ENCODE measurements at places on chromosomes 5 and 9.
A peak's percentile ranks its signal among the peaks of the same experiment; 100 is the strongest.

DNA sequence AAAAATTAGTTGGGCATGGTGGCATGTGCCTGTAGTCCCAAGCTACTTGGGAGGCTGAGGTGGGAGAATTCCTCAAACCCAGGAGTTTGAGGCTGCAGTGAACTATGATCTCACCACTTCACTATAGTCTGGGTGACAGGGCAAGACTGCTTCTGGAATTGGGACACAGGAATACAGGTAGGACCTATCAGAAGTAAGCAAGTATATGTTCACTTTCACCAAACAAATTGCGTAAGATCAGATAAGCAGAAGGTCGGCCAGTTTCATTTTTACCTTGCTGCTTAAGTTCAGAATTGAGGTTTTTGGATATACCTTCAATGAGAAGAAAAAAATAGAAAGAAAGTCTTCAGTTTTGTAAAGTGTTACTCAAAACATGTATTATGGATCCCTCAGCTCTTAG lies 171.7 kb downstream of the MAT2B start:
- DNase-seq = no peak

DNA sequence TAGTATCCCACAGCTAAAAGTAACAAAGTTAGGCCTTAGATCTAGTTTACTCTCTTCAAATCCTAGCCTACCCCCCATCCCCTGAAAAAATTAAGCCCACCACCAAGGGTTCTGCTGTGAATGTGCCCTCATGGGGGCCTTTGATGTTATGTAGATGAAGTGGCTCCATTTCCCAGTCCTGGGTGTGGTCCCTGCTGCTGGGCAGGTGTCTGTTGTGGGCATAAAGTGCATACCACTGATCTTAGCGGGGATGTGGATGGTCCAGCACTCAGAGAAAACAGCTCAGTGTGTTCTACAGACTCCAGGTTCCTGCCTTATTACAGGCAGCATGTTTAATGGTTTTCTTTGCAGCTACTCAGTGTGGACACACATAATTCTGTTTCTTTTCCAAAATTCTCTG lies 1.9 kb downstream of the PCBD2 start:
- DNase-seq = no peak

- no peak for DNase-seq
Measured at GRCh38 chr9:91500509-91501014, 76.9 kb upstream of the NFIL3 start.

DNA sequence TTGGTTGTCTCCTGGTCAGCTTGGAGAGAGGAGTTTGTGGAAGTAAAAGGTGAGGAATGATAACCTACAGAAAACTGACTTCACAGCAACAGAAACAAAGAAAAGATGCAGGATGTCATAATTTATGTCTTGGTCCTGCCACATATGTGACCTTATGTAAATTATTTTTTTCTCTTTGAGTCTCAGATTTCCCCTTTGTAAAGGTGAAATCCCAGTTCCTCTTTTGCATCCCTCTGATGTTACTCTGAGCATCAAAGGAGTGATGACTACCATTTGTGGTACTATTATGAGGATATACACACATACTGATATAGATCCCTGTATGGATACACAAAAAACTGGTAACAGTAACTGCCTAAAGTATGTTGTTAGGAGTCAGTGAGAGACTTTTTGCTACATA lies 1.4 kb upstream of the THG1L start:
- DNase-seq = no peak

GRCh38 chr5:113514289-113514635 lies 768 bp downstream of the YTHDC2 start:
- DNase-seq = no peak

DNA sequence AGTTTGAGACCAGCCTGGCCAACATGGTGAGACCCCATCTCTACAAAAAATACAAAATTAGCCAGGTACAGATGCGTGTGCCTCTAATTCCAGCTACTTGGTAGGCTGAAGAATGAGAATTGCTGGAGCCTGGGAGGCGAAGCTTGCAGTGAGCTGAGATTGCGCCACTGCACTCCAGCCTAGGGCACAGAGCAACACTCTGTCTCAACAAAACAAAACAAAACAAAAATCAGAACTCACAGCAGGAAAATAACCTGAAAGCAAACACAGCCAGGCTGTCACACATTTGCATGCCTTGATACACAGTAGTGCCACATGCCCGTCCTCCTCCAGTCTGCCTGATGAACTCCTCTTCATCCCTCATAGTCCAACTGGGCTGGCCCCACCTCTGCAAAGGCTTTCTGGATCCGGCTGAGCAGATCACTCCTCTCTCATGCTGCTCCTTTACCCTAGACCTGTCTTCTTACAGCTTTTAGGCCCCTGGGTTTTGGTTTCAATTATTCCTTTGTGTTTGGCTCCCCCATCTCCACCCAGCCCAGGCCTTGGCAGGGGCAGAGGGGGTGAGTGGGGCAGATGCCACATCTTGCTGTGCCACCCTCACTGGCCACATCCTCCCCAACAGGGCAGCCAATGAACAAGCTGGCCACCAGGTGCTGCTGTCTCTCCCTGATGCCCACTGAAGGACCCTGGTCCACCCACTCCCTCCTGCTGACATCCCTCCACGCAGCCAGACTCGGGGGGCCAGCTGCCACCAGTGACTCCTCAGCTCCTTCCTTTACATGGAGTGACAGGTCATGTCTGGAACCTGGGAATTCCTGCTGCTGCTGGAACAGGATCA lies 62.0 kb upstream of the GGTA1 start:
- no peak for DNase-seq

DNA sequence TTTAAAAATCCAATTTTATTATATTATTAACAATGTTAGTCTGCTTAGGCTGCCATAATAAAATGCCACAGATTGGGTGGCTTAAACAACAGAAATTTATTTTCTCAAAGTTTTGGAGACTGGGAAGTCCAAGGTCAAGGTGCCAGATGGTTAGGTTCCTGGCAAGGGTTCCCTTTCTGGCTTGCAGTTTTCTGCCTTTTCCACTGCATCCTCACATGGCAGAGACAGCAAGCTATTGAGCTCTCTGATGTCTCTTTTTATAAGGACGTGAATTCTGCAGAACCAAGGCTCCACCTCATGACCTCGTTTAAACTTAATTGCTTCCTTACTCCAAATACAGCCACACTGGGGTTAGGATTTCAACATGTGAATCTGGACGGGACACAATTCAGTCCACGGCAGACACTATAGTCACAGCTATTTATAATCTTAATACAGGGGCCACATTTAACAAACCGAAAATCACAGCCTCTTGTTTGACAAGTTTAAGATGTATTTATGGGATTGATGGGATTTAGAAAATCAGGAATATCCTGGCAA lies 174.9 kb upstream of the PUM3 start:
- no peak for DNase-seq

DNA sequence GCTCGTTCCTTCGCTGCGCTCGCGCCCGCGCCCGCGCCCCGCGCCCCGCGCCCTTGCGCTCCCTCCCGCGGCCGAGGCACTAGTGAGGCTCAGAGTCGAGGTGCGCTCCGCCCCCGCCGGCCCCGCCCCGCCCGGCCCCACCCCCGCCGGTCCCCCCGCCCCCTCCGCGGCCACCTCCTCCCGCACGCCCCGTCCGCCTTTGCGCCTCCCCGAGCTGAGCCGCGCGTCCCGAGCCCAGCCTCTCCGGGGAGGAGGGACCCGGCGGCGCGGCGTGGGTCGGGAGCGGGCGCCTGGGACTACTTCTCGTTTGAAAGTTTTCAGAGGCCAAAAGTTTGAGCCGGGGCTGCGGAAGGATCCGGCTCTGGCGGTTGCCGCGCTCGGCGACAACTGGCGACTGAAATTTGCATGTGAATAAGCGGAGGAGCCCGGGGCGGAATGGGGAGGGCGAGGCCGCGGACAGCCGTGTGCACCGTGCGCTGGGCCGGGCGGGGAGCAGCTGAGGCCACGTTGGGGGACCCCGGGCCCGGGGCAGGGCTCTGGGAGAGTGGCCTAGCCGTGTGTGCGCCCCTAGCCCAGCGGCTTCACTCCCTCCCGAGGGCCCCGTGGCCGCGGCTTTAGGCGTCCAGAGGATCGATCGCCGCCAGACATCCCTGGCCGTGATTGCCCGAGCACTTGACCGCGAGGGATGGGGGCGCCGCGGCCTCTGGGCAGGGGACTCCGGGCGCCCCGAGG lies at the start of gene NOTCH1:
Gene NOTCH1 (minus strand): TSS at position 84 of the 732 bp plus-strand sequence. CDS start 262 bp downstream, outside the sequence.
- peak; percentile 88 for DNase-seq

Measured in CD4-positive, alpha-beta T cell treated with Interleukin-2 at 100 ng/mL for 4 hours (primary cell).